ENCODE measurements at places on chromosomes 16 and 17. TPM values are rescaled to one million over a fixed set of nuclear protein-coding genes. Genes with fewer than 3 reads are reported as not detected.

DPEP3 gene
- total RNA-seq: not detected

GGT6 gene
- total RNA-seq: not detected

NPIPB9 gene
- not detected for total RNA-seq

DOC2A gene
- total RNA-seq: not detected

CCL3 gene
- total RNA-seq: not detected

HOXB1 gene
- total RNA-seq: not detected

PPP1R27 gene
- not detected for total RNA-seq

NHERF2 gene
- 19.0 TPM for total RNA-seq

QRICH2 gene
- total RNA-seq: 0.92 TPM
